ENCODE measurements at places on chromosomes 4 and X. TPM values are rescaled to one million over a fixed set of nuclear protein-coding genes. Genes with fewer than 3 reads are reported as not detected.

MMRN1 gene
- polyA plus RNA-seq: not detected

ADH4 gene
- polyA plus RNA-seq: not detected

NIPAL1 gene
- 1.0 TPM for polyA plus RNA-seq

SHOX gene
- 22.8 TPM for polyA plus RNA-seq

CT47A1 gene
- polyA plus RNA-seq: not detected

APLN gene
- polyA plus RNA-seq: 0.09 TPM

GRSF1 gene
- 69.2 TPM for polyA plus RNA-seq

IL13RA2 gene
- 0.99 TPM for polyA plus RNA-seq

RRH gene
- polyA plus RNA-seq: 0.05 TPM

ARHGAP4 gene
- polyA plus RNA-seq: 0.82 TPM

TRMT44 gene
- 5.3 TPM for polyA plus RNA-seq

SH3D19 gene
- polyA plus RNA-seq: 16.2 TPM

HCCS gene
- 26.7 TPM for polyA plus RNA-seq

S100P gene
- polyA plus RNA-seq: 0.06 TPM

CXorf49B gene
- polyA plus RNA-seq: not detected

GK gene
- 8.6 TPM for polyA plus RNA-seq

GRIA2 gene
- not detected for polyA plus RNA-seq

CSN3 gene
- polyA plus RNA-seq: not detected

FAM47A gene
- polyA plus RNA-seq: not detected

SPON2 gene
- polyA plus RNA-seq: 11.6 TPM

KDR gene
- not detected for polyA plus RNA-seq

UGT2B15 gene
- not detected for polyA plus RNA-seq

KLF8 gene
- 1.9 TPM for polyA plus RNA-seq

RTL9 gene
- 0.18 TPM for polyA plus RNA-seq

ZCCHC4 gene
- 10.0 TPM for polyA plus RNA-seq

GPRASP2 gene
- polyA plus RNA-seq: 8.7 TPM

CYBB gene
- not detected for polyA plus RNA-seq

SMR3B gene
- polyA plus RNA-seq: not detected

GEMIN8 gene
- 21.5 TPM for polyA plus RNA-seq

DCX gene
- not detected for polyA plus RNA-seq

PAGE4 gene
- not detected for polyA plus RNA-seq

DMRTC1 gene
- polyA plus RNA-seq: not detected

ZNF157 gene
- polyA plus RNA-seq: 0.02 TPM

LAMP2 gene
- 70.7 TPM for polyA plus RNA-seq

VCX2 gene
- polyA plus RNA-seq: not detected

TMPRSS11B gene
- polyA plus RNA-seq: not detected

AKAP4 gene
- not detected for polyA plus RNA-seq

NOX1 gene
- polyA plus RNA-seq: not detected

UCP1 gene
- polyA plus RNA-seq: not detected

KLHL2 gene
- polyA plus RNA-seq: 11.7 TPM

IL21 gene
- not detected for polyA plus RNA-seq

CXCL5 gene
- 0.18 TPM for polyA plus RNA-seq

FAM184B gene
- polyA plus RNA-seq: 0.02 TPM

LGI2 gene
- 0.01 TPM for polyA plus RNA-seq
